ENCODE measurements at places on chromosomes 6 and 20.

GRCh38 chr20:50758469-50758868 is 27.1 kb downstream of the PARD6B start:
- peak; percentile 77 for DNase-seq

DNA sequence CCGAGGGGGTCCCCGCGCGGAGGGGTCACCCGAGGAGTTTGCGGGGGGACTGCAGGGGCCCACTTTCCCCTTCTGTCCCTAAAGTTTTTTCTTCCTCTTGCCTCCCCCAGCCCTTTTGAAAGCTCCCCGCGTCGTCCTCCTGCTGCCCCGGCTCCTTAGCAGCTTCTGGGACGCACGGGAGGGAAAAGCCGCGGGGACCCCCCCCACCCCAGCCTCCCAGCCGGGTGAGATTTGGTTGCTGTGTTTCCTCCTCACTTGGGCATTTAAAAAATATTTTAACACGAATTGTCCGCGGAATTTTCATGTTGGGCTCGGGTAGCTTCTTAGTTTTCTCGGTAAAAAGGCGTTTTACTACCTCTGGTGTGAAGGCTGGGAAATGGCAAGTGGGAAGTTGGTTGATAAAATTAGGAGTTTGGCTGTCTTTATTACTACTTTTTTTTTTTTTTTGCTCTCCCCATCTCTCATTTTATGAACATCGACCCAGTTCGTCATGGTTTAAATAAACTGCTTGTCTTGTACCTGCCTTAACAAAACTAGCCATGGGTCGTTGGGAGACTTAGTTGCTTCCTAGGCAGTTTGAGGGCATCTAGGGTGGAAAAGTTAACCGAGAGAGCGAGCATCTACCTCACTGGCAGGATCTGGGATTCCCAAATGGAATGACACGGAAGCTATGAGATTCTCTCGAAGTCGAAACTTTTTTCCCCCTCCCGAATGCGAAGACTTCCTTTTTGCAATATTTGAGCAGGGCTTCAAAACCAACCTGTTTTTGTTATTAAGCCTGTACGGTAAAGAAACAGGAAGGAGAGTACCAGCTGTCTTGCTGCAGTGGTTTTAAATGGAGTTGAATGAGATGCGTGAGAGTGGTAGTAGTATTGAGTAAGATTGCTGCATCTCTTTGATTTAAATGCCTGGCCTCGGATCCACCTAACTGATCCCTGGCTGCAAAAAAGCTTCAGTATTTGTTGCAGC is 868 bp downstream of the NCOA3 start:
- peak; percentile 33 for DNase-seq

DNA sequence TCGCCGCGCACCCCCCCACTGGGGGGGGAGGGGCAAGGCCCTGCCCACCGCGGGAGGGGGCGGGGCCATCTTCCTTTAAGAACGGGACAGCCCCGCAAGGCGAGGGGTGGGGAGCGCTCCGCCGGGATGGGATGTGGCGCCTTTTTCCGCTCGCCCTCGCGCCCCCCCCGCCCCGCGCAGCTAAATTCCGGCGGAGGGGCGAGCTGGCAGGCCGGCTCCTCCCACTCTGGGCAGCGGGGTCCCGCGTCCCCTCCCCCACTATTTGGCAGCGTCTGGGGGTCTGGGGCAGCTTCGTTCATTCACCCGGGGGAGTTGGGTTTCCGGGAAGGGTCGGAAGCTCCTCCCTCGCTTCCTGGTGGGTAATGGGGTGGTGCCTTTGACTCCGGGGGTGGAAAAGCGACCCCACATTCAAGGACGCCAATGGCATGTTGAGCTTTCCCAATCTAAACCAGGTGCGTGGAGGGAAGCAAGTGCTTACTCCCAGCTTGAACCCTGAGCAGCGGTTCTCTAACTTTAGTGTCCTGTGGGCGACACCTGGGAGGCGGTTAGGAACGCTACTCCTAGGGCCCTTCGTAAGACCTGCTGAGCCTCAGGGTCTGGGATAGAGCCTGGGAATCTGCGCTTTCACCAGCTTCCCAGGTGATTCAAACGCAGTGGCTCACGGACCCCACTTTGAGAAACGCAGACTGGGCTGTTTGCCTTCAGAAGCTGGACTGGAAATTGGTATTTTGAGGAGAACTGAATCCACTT is 927 bp downstream of the ASXL1 start:
- DNase-seq, result peak; percentile 38

GRCh38 chr20:59242714-59243626 is 57.4 kb upstream of the EDN3 start:
- DNase-seq, result no peak

- no peak for DNase-seq
Measured at GRCh38 chr6:537114-537513, 119.8 kb downstream of the HUS1B start.

DNA sequence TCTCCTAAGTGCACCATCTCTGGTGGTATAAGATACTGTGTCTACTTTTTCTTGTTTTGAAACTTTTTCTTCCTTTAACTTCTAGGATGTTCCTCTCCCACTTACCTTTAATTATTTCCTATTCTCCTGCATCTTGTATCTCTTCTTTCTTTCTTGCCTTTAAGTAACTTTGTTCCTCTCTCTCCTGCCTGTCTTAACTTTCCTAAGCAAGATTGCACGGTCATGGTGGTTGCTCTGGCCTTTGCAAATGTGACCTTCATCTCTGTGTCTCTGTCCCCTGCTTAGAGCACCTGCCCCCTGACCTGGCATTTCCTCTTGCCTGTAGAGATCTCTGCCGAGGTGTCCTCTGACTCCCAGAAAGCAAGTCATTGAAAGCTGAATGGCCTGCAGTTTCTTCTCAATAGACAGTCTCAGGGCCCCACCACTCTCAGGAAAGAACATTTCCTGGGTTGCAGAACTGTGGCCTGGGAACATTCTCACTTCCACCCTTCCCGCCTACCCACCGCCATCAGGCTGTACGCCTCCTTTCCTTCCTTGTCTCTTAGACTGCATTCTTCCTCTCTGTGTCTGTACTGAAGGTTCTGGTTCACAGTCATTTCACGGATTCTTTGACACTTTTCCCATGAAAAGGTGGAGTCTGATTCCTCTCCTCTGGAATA is 12.8 kb downstream of the ZDHHC14 start:
- no peak for DNase-seq

- DNase-seq, result peak; percentile 90
Measured at GRCh38 chr6:124487623-124488431, 474.4 kb upstream of the RNF217 start.

GRCh38 chr6:45658958-45659357 is 281.2 kb upstream of the SUPT3H start:
- no peak for DNase-seq

DNA sequence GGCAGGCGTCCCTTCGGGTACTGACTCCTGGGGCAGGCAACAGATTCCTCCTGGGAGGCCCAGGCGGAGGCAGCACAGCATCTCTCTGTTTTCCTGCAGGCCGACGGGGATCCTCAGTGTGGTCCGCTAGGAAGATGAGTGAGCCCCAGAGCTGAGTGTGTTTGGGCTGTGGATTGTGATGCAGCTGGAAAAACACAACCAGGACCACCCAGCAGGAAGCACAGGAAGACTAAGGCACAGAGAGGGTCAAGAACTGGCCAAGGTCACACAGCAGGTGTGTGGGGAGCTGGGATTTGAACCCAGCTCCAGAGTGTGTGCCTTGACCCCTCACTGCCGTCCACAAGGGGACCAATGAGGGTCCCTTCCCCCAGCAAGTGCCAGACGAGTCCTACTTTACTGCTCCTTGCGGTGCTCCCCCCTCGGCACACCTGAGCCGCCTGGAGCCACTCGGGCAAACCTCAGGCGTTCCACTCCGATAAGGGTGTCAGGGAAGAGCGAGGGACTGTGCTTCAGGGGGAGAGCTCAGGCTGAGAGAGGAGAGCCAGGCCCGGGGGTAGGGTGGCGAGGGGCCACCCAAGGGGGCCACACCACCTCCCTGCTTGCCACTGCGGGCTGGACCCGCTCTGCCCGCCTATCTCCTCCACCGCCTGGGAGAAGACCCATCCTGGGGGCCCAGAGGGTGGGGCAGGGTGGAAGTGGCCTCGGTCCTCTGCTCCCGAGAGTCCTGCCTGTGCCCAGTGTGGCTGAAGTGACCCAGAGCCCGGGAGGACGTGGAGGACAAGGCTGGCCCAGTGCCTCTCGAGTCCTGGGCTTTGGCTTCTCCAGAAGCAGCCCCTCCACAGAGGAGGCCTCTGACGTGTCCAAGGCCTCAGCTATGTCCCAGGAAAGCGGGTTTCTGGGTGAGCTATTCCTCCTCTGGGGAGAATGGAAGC is 63.3 kb downstream of the YTHDF1 start:
- DNase-seq, result no peak

GRCh38 chr6:15346315-15346714 is 100.4 kb downstream of the JARID2 start:
- no peak for DNase-seq

- DNase-seq, result no peak
Measured at GRCh38 chr6:3352678-3353077, 93.9 kb downstream of the PSMG4 start.

- peak; percentile 8 for DNase-seq
Measured at GRCh38 chr6:135750081-135750480, 101.4 kb upstream of the PDE7B start.

DNA sequence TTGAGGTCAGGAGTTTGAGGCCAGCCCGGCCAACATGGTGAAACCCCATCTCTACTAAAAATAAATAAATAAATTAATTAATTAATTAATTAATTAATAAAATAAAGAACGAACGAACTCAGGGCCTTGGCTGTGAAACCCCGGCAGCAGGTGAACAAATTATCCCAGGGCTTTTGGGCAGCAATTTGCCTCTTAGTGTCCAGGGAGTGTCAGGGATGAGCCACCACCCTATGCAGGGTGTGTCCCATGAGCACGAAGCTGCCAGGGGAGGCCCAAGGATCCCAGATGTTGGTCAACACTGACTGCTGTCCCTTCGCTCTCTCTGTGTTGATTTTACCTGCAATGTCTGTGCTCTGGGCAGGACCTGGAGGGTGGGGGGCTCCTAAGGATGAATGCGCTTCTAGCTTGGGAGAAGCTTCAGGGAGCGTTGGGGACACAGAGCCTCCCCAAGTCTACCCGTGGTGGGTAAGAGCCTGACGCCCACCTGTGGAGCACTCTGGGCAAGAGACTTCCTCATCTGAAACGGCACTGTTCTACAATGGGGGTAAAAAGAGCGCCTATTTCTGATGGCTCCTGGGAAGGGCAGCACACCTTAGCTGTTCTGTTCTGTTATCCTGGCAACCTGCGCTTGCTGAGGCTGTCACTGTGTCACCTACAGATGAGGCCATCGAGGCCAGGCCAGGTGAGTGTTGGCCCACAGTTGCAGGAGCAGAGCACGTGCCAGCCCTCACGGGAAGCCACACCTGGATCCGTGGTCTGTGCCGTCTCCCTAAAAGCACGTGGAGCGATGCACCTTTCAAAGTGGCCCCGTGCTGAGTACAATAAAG is 125.5 kb upstream of the CDH4 start:
- DNase-seq, result no peak

DNA sequence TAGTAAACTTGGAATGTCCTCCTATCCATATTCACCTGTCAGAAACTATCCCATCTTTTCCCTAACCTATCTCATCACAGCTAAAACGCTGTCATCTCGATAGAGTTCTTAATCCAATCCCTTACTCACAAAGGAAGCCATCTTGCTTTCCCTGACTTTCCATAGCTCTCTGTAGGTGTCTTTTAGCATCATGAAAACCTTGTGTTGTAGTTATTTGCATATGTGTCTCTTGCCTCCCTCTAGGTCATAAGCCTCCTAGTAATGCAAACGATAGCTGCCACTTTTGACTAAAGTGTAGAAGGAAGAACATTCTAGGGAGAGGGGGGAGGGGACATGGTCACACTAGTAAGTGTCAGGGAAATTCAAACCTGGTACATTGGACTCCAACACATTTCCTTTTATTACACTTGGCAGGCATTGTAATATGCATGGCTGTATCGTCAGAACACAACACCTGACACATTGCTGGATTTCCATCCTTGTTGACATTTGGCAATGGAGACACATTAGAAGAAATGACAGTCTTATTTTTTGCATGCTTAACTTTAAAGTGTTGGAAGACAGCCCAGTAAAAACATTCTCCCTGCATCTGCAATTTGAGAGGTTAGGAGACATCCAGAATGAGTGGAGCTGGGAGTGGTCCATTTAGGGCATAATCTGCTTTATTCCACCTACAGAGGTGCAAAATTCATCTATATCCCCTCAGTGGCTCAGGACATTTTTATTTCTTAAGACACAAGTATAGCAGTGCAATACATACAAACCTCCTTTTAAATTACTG is 283.4 kb downstream of the HAO1 start:
- DNase-seq, result no peak

GRCh38 chr6:100719883-100720682 is 161.0 kb downstream of the ASCC3 start:
- DNase-seq, result no peak

DNA sequence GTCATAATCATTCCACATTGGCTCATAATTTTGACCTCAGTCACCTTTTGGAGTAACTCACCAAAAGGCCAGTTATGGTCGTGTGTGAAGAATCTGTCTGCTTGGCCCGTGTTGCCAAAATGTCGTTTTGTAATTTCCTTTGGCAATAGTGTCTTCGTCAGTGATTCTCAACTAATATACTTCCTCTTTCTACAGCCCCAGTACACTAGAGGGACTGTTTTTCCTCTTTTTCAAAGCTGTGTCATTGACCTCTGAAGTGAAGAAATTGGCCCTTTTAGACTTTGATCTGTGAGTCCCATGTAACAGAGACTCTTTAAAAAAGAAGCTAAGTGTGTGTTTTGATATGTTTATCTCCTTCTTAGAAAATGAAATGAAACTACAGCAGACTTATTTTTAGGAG is 5.2 kb downstream of the FOXO3 start:
- peak; percentile 53 for DNase-seq

DNA sequence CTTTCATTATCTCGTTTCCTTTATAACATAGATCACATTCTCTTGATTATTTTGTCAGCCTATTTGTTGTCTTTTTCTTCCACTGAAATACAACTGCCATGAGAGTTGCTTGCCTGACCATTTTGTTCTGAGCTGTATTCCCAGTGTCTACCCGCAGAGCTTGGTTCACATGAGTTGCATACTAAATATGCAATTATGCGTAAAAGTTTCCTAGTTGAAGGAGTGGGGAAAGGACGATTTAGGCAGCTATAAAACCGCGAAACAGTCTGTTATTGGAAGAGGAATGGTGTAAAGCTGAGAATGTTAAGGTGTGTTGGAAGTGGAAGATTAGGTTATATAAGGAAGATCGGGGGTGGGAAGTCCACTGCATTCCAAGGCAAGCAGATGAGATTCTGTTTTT is 8.8 kb downstream of the TBPL1 start:
- DNase-seq, result peak; percentile 72

GRCh38 chr20:40251284-40251932 is 437.6 kb downstream of the MAFB start:
- DNase-seq, result no peak

DNA sequence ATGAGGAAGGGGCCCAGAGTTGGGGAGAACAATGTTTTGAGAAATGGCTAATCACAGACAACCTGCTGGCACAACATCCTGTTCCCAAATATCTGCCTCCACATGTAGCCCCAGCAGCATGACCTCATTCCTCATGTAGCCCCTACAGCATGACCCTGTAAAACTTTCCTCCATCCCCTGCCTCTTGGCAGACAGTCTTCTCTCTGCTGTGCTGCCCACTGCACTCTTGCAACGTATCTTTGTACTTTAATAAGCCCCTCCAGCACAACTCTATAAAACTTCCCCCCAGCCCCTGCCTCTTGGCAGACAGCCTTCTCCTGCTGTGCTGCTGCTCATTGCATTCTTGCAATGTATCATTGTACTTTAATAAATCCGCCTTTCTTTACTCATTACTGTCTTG is 278.8 kb downstream of the HDGFL1 start:
- DNase-seq, result no peak

Data from astrocyte (in vitro differentiated cells and primary cell).